ENCODE measurements at places on chromosomes 7 and 10. TPM values are rescaled to one million over a fixed set of nuclear protein-coding genes. Genes with fewer than 3 reads are reported as not detected.

Gene BTBD16
- 1.4 TPM for total RNA-seq

Gene MYO3A
- not detected for total RNA-seq

Gene MUC12
- not detected for total RNA-seq

DNA sequence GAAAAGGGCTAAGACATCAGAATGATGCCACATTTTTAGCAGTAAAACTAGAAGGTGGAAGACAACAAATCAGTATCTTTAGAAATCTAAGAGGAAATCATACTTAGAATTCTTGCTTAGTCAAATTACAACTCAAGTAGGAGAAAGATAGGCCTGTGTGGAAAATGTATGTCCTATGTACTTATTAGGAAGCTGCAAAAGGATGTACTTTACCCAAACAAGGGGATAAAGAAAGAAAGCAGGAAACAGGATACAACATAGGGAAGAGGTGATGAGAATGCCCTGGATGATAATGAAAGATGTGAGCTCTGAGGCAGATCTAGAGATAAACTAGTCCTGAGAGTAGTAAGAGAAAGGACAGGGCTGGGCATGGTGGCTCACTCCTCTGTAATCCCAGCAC, 54.9 kb downstream of the RNLS start:
- peaks cover 4% of the 10 kb centered on the region for H3K4me1 ChIP-seq
- no peak overlapping the region for H3K4me3 ChIP-seq
- no peaks in the 10 kb centered on the region for H3K27me3 ChIP-seq
- H3K36me3 ChIP-seq = no peaks in the 10 kb centered on the region

- H3K4me1 ChIP-seq = no peaks in the 10 kb centered on the region
- no peak overlapping the region for H3K4me3 ChIP-seq
- H3K36me3 ChIP-seq = no peaks in the 10 kb centered on the region
- H3K27me3 ChIP-seq = no peaks in the 10 kb centered on the region
- no peak overlapping the region for H3K27ac ChIP-seq
Observed at GRCh38 chr7:99229234-99229633, 21.3 kb upstream of the KPNA7 start.
